Sciatic nerve (tissue), 2 donors: ENCODE measurements at places on chromosomes 12 and 14.

GRCh38 chr12:3622021-3622821, 130.7 kb downstream of the CRACR2A start:
- no peak for DNase-seq

DNA sequence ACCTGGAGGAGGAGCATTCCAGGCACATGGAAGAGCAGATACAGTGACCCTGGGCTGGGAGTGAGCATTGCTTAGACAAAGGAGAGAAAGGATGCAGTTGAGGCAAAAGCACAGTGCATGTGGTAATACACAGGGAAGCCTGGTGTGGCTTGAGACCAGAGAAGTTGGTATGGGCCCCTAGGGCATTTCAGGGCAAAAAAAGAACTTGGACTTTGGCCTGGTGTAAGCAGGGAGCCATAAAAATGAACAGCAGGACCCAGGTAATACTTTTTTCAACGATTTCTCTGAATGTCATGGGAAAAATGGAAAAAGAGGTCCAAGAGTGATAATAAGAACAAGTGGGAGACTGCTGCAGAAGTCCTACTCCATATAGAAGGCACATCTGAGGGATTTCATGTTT, 163.9 kb downstream of the ASCL4 start:
- DNase-seq: no peak

- DNase-seq: no peak
These were observed 39.9 kb downstream of the ATL1 start for GRCh38 chr14:50599700-50600444.

GRCh38 chr14:83940253-83940652, 1589.7 kb upstream of the FLRT2 start:
- no peak for DNase-seq

DNA sequence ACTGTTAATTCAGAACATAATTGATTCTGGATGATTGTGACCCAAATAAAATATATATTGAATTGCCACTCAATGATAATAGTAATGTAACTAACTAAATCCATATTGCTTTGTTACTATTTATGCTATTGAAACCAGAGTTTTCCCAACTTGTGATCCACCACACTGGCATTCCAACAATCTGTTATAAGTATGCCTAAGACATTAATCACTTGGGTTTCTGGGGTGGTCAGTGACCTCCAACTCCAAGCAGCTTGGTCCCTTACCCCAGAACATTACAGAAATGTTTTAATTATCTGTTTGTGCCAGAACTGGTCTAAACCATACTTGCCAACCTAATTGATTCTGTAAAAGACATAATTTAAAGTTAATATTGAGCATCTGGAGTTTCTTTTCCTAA, 14.6 kb downstream of the CAPS2 start:
- no peak for DNase-seq

DNA sequence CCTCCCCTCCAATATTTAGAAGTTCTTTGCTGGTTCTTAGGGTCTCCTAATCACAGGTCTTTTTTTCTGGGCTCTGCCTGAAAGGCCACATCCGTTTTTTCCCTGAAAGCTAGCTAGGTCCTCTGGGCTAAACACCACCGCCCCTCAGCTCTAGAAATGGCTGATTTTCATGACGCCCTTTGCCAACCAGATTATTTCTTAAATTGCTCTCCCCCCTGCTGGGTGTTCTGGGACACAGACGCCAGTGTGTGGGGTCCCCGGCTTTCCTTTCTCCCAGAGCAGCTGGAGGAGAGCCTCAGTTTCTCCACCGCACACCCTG, 45.3 kb upstream of the ATP23 start:
- no peak for DNase-seq

DNA sequence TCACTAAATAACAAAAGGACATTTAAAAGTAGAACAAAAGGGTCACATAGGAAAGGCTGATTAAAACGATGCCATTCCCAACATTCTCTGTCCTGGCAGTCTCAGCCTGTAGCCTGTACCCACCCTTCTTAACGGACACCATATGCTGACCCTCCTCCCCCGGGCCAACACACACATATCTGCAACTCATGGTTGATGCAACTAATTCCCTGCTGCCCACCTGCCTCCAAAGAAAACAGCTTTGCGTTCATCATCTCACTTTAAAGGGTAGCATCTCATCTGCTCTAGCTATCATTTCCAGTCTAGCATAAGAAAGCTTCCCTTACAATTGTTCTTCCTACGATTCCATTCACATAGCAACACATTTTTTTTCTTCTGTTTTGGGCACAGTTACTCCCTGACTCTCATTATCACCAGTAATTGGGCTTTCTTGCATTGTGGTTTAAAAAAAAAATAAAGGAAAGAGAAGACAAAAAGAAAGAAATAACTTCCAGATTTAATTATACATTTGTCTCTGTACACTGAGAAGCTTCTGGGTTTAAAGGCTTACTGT, 92.9 kb downstream of the KCNC2 start:
- no peak for DNase-seq
